ENCODE measurements at places on chromosomes 3 and 15.
A peak's percentile ranks its signal among the peaks of the same experiment; 100 is the strongest.

DNA sequence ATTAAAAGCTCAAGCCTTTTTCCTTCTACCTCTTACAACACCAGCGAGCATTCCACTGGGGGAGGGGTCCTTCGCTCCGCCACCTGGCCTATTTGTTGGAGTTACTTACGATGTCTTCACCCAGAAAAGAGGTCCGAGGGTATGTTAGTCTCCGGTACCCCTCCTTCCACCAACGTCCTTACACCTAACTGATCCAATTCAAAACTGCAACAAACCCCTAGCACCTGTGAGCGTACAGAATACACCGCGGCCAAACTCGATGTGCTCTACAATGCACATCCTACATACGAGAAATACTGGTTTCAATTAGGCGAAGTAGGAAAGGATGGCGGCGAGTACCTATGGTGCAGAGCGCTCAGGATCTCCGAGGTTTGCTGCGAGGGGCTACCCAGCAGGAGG lies 944 bp downstream of the SLITRK3 start:
- DNase-seq, result no peak

- no peak for DNase-seq
Measured at GRCh38 chr3:167246252-167246651, 133.8 kb downstream of the ZBBX start.

- DNase-seq, result no peak
Measured at GRCh38 chr3:31213869-31214486, 318.7 kb upstream of the STT3B start.

- peak; percentile 80 for DNase-seq
Measured at GRCh38 chr3:102673271-102674115, 238.7 kb downstream of the ZPLD1 start.

GRCh38 chr3:126907557-126907956 lies 75.4 kb upstream of the PLXNA1 start:
- no peak for DNase-seq

DNA sequence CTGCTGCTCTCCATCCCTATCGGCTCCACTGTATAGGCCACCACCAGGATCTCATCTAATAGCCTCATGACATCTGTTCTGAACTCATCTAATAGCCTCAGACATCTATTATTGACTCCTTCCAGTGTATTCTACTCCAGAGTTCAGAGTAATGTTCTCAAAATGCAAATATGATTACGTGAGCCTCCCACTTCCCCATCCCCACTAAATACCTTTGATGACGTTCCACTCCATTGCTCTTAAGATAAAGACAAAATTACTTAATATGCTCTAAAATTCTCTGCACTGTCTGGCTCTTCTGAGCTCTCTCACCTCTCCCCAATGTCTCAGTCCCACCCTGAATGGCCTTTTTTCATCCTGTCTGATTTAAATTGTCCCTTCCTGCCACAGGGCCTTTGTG lies 94.7 kb downstream of the SAMMSON start:
- no peak for DNase-seq

GRCh38 chr3:62597491-62597890 lies 224.1 kb upstream of the FEZF2 start:
- DNase-seq, result no peak

- no peak for DNase-seq
Measured at GRCh38 chr15:78234515-78235040, at the start of gene ACSBG1. Gene ACSBG1 (minus strand): TSS chr15:78234565. CDS start chr15:78234501, 64 bp downstream.

GRCh38 chr3:44892689-44893088 lies 18.3 kb downstream of the TGM4 start:
- DNase-seq, result no peak

GRCh38 chr3:171351676-171352075 lies 108.5 kb downstream of the TNIK start:
- no peak for DNase-seq

- DNase-seq, result no peak
Measured at GRCh38 chr15:63231706-63232105, 42.3 kb downstream of the RAB8B start.

DNA sequence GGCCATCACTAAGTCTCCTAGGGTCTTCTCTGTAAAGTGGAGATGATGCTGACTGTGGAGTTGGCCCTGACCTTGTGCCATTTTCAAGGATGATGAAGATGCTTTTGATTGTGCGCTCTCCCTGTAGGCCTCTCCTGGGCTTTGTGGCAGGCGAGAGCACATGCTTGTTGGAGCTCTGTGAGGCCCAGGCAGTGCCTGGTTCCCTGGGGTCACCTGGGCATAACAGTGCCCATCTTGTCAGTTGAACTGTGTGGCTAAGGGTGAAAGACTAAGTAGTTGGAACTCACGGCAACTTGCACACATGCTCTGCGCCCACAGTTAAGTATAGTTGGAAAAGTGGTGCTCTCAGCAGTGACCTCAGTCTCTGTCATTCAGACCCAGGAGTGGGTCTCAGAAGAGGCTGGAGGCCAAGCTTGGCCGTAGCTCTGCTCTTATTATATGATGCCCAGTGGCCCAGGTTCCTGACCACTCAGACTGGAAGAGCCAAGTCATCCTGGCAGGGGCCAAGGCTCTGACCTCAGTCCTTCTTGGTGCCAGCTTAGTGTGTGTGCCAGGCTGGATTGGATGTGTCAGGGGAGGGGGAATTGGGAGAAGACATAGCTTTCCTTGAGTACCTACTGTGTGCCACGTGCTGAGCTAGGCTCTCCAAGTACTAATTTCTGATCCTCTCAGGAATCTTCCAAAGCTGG lies 154.6 kb downstream of the EEFSEC start:
- DNase-seq, result peak; percentile 45
